Stimulated activated CD4-positive, alpha-beta T cell treated with anti-CD3 and anti-CD28 coated beads, Interleukin-1b, Interleukin-23, amount 100 ng/mL, for 24 hours (primary cell): ENCODE measurements at places on chromosomes 2 and 18.
A peak's percentile ranks its signal among the peaks of the same experiment; 100 is the strongest.

- no peak for DNase-seq
These were observed 41.2 kb downstream of the RALBP1 start for GRCh38 chr18:9516437-9517064.

DNA sequence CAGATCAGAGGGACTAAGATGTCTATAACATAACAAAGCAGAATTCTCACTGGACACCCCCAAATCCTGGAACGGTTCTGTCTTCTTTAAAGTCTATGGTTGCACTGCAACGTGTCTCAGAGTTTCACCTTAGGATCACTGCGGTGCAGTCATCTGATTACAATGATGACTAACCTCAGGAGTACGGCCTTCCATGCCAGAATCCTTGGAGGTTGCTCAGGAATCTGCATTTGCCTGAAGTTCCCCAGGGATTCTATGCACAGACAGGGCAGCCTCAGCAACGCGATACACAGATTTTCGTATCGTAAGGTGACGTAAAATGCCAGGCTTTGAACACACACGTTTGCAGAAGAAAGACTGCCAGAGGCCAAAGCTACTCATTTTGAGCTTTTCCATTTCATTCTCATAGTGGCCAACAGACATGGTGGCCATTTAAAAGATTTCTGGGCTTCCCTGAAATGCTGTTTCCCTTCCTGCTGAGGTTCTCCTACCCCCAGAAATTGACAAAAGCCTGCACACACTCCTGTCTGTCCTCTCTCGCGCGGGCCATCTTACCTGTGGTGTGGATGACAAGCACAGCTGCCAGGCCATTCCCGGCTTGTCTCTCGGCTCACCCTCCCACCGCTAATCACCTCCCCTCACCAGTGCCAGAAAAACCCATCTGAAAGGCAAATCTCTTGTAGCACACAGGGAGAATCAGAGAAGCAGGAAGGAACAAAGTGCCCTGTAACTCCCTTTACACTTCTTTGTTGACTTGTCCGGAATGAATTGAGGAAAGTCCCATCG is 148.8 kb downstream of the ACKR3 start:
- no peak for DNase-seq

- DNase-seq = no peak
These were observed 15.0 kb upstream of the IL1RN start for GRCh38 chr2:113112441-113112840.

GRCh38 chr18:3716116-3716660 is 266.2 kb downstream of the TGIF1 start:
- no peak for DNase-seq

GRCh38 chr2:190221429-190221828 is 98.2 kb downstream of the HIBCH start:
- DNase-seq = no peak

- DNase-seq = no peak
These were observed 118.8 kb downstream of the ABCA12 start for GRCh38 chr2:215019521-215020145.

GRCh38 chr2:18516112-18516511 is 44.3 kb downstream of the RDH14 start:
- no peak for DNase-seq

GRCh38 chr2:46036929-46037328 is 260.3 kb upstream of the EPAS1 start:
- DNase-seq = no peak

DNA sequence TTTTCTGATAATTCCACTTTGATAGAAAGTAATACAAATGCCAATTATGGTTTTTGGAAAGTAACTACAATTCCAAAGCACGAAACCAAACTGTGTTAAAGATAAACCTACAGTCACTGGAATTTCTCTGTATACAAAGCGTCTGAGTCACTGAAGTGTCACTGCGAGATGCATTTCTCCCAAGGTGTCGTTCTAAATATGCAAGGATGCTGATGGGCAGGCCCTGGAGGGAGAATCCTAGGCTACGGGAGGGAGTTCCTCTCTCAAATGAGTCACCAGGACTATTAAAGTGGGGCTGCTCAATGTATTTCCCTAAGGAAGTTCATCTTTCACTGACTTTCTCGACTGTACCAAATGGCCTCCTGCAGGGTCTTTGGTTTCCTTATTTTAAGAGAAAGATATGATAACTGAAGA is 163.8 kb upstream of the STK17B start:
- DNase-seq = no peak

DNA sequence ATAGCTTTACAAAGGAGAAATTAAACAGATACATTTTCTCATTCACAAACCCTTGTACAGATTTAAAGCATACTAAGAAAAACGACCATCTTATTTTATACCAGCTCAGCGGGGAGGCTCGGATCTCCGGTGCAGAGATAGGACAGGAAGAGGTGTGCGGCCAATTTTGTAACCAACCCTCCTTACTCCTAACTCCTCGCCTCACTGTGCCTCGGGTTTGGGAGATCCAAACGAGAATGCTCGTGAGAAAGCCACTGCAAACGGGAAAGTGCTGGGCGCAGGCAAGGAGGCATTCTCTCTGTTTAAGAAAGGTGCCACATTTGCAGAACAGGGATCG is 1.2 kb downstream of the KDSR start:
- DNase-seq = peak; percentile 1

DNA sequence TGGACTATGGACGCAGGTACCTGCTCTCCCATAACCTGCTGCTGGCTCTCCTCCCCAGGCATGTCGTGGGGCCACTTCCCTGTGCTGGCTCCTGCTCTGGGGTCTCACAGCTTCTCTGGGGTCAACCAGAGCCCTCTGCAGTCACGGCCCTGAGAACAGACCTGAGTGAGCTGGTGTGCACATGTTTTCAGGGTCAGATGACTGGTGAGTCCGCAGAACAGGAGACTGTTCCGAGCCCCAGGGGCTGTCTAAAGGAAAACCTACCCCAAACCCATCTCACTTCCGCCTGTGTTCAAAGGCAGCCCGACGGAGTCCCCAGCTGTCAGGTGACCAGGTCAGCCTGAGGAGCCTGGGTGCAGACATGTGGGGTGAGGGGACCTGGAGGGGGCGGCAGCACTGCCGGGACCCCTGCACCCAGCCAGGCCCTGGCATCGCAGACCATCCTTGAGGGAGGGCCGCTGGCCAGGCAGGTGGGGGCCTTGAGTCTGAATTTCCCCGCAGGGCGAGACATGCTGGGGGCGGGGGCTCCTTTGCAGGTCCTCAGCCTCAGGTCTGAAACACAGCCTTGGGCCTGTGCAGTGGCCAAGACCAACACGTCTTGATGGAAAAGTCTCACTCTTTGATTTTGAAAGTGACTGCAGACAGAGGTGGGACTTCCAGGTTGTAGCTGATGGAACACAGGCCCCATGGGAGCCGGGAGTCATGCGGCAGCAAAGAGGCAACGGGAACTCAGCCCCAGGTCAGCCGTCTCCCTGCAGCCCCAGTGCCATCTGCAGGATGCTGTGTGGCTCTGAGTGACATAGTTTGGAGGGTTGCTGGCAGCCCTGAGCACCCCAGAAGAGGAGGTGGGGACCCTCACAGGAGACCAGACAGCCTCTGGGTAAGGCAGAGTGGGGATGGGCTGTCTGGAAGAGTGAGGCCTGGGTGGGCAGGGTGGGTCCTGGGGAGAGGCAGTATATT is 65.3 kb downstream of the TWIST2 start:
- no peak for DNase-seq

DNA sequence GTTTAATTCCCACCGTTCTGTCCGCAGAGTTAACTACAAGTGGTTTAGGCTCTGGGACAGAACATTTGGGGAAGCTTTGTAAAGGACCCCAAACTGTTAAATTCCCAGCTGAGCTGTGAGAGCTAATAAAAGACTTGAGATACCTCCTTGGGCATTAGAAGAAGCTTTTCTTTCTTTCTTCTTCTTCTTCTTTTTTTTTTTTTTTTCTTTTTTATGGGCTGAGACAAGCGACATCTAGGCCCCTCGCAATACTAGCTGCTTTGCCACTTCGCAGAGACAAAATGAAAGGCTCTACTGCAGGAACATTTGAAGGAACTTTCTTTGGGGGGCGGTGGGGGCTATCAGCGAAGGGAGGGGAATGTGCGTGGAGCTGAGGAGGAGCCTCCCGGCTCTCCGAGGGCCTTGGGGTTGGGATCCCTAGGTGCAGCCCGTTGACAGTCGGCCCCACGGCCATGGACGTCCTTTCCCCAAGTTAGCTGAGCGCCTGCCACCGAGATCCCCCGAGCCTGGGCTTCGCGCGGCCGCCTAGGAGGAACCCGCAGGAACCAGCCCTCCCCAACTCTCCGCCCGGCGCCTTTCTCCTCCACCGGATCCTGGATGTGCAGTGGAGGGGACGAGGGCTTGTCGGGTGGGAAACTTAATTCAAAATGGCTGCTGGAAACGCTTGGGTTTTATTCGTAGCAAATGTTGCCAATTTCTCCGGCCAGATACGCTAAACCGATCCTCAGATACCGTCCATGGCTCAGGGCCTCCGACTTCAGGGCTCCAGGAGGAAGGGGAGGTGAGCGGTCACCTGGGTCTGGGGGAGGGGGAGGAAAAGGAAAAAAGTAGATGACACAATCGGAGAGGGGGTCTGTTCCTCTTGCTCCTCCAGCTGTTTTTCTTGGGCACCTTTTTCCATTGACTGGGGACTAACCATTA is 4.2 kb downstream of the MEIS1 start:
- DNase-seq = no peak

GRCh38 chr2:15799432-15799827 is 140.9 kb upstream of the MYCN start:
- DNase-seq = no peak

- DNase-seq = no peak
These were observed 44.8 kb upstream of the ANKRD62 start for GRCh38 chr18:12048827-12049175.
